Progenitor cell of endocrine pancreas (in vitro differentiated cells): ENCODE measurements at places on chromosomes 16 and 17. TPM values are rescaled to one million over a fixed set of nuclear protein-coding genes. Genes with fewer than 3 reads are reported as not detected.

The CES1 gene
- total RNA-seq = not detected in 2 replicates

GRCh38 chr17:3826191-3826590 is 19.9 kb downstream of the NCBP3 start:
- no peaks in the 10 kb centered on the region for H3K27me3 ChIP-seq
- H3K27ac ChIP-seq = no peak overlapping the region
- peaks cover 17% of the 10 kb centered on the region for H3K36me3 ChIP-seq
- H3K4me1 ChIP-seq = no peaks in the 10 kb centered on the region

DNA sequence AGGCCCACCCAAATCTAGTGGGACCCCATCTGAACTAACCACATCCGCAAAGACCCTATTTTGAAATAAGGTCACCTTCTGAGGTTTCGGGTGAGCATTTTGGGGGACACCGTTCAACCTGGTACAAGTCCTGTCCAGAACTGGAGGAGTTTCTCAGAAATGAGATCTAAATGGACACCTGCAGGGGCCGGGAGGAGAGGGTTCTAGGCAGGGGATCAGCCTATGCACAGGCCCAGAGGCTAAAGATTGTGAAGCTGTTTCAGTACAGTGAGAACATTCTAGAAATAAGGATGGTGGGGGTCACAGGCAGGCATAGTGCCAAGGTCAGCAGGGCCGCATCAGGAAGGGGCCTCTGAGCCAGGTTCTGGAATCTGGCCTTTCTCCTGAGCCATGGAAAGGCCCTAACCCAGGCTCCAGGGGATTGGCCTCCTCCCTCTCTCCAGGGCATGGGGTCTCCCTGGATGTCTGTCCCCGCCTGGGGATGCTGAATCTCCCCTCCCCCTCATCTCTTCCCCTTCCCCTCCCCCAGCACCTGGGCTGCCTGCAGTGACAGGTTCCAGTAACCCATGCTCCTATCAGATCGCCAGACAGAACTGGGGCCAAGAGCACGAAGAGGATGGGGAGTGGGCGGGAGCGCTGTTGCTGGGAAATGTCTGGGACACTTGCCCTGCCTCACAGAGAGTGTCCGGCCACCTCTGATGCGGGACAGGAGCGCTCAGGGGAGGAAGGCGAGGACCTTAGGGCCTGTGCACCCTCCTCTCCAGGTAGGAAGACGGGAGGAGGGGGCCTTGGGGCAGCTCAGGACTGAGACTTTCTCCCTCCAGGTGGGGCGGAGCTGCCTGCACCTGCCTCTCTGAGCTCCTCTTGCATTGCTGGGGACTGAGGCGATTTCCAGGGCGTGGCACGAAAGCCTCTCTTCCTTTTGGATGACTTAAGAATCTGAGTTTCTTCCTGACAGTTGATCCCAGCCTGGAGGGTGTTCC is 321.4 kb upstream of the TNRC6C start:
- H3K27me3 ChIP-seq = peaks cover 52% of the 10 kb centered on the region
- H3K27ac ChIP-seq = no peak overlapping the region
- no peak overlapping the region for H3K4me3 ChIP-seq
- H3K36me3 ChIP-seq = no peaks in the 10 kb centered on the region

DNA sequence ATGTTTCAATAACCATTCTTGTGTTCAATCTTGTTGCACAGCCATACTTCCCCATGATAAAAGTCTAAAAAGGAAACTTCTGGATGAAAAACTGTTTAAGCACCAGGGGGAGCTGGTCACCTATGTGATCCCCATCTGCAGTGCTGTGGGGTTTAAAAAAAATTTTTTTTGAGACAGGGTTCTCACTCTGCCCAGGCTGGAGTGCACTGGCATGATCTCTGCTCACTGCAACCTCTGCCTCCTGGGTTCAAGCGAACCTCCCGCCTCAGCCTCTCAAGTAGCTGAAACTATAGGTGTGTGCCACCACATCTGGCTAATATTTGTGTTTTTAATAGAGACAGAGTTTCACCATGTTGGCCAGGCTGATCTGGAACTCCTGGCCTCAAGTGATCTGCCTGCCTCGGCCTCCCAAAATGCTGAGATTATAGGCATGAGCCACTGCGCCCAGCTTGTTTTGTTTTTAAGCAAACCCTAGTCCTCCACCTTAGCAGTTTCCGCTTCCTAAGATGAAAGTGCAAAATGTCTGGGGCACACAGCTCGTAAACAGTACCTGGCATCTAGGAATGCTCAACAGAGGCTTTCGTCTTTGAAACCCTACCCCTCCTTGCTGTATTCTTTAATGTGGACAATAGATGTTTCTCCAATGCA is 25.4 kb downstream of the DNAJA2 start:
- no peak overlapping the region for H3K4me3 ChIP-seq
- H3K27ac ChIP-seq = no peak overlapping the region
- peaks cover 1% of the 10 kb centered on the region for H3K4me1 ChIP-seq
- no peaks in the 10 kb centered on the region for H3K36me3 ChIP-seq
- H3K27me3 ChIP-seq = no peaks in the 10 kb centered on the region
- DNase-seq = no peak

GRCh38 chr16:8943966-8944759 is 19.5 kb downstream of the USP7 start:
- H3K4me3 ChIP-seq = no peak overlapping the region
- no peaks in the 10 kb centered on the region for H3K27me3 ChIP-seq
- no peaks in the 10 kb centered on the region for H3K36me3 ChIP-seq
- no peak for DNase-seq
- H3K27ac ChIP-seq = peak overlapping the region; percentile 82
